ENCODE measurements at places on chromosomes 13 and 19. TPM values are rescaled to one million over a fixed set of nuclear protein-coding genes. Genes with fewer than 3 reads are reported as not detected.

ACER1 gene
- total RNA-seq: not detected

ZNF211 gene
- total RNA-seq: 9.9 TPM

SMIM7 gene
- 75.5 TPM for total RNA-seq

C1QTNF9 gene
- 0.39 TPM for total RNA-seq

KLF1 gene
- 0.52 TPM for total RNA-seq

CDC16 gene
- 60.5 TPM for total RNA-seq

CACTIN gene
- total RNA-seq: 44.7 TPM

MLLT1 gene
- total RNA-seq: 104 TPM

ADM5 gene
- 18.5 TPM for total RNA-seq

PSG6 gene
- not detected for total RNA-seq

CPB2 gene
- total RNA-seq: not detected

WDR87 gene
- not detected for total RNA-seq

RLN3 gene
- total RNA-seq: not detected

LIG4 gene
- total RNA-seq: 21.8 TPM

FAM187B gene
- total RNA-seq: not detected

RUBCNL gene
- total RNA-seq: 2.0 TPM

PEAK3 gene
- total RNA-seq: 8.2 TPM

GNG7 gene
- total RNA-seq: 0.26 TPM

B9D2 gene
- total RNA-seq: 4.9 TPM

F10 gene
- total RNA-seq: not detected

ZNF440 gene
- 20.1 TPM for total RNA-seq

PSG1 gene
- not detected for total RNA-seq

NKPD1 gene
- total RNA-seq: 0.22 TPM

SUPT5H gene
- 192 TPM for total RNA-seq

KLK15 gene
- not detected for total RNA-seq

ELSPBP1 gene
- total RNA-seq: not detected

FGF22 gene
- total RNA-seq: not detected

ADGRE3 gene
- not detected for total RNA-seq

TMC4 gene
- total RNA-seq: not detected

MEDAG gene
- total RNA-seq: 0.14 TPM

SIAH3 gene
- not detected for total RNA-seq

CYP2F1 gene
- total RNA-seq: not detected

CCDC70 gene
- not detected for total RNA-seq

Data from natural killer cell treated with Interleukin-12 subunit alpha and Interleukin-12 subunit beta and Interleukin-15 and Interleukin-18, amount 100 ng/mL, for 72 hours (primary cell).